ENCODE measurements at places on chromosomes 11 and 22.

GRCh38 chr22:49956914-49957825 is 3.4 kb upstream of the PIM3 start:
- no peak for DNase-seq

- no peak for DNase-seq
Observed at GRCh38 chr11:14554959-14555358, 34.8 kb upstream of the PSMA1 start.

DNA sequence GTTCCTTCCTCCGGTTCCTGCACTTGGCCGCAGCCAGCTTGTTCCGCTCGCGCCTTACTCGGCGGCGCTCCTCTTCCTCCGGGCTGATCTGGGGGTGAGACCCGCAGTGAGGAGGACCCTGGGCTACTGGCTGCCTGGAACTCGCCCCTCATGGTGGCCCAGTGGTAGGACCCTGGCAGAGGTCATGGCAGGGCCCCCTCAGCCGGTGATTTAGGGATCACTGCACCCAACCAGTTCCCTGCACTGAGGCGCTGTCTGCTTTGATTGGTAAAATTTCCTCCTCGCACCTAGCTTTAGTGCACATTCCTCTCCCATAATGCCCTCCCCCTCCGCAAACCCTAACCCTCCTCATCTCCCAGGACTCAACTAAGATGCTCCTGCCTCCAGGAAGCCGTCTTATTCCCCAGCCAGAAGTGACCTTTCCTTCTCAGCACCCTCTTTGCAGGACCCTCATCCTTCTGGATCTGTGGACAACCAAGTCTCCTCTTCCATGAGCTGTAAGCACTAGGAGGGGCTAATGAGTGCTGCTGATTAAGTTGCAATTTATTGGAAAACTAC is 3.6 kb downstream of the CCDC85B start:
- no peak for DNase-seq

- no peak for DNase-seq
Observed at GRCh38 chr22:48083502-48083901, 1321.1 kb downstream of the TBC1D22A start.

- no peak for DNase-seq
Observed at GRCh38 chr11:107118025-107118720, 99.9 kb upstream of the GUCY1A2 start.

DNA sequence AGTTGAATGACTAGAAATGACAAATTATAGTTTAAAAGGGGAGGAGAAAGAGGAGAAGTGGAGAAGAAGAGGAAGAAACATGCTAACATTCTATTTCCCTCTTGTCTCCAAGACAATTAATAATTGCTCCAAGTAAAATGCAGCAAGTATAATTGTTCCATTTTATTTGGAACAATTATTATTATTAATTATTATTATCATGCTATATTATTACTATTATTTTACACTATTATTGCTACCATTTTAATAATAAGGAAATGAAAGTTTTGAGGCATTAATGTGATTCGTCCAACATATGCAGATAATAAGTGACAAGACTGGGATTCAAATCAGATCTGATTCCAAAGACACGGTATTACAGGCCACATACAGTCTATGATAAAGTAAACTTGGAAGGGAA is 293.6 kb upstream of the ZC3H12C start:
- DNase-seq: no peak
